ENCODE measurements at places on chromosomes 2 and 18. TPM values are rescaled to one million over a fixed set of nuclear protein-coding genes. Genes with fewer than 3 reads are reported as not detected.

The SOCS6 gene
- total RNA-seq: 29.9 TPM

The KDSR gene
- total RNA-seq: 24.0 TPM

The NTSR2 gene
- total RNA-seq: not detected

The LAMA3 gene
- 4.9 TPM for total RNA-seq

The MAP4K3 gene
- total RNA-seq: 45.7 TPM

The SERTAD2 gene
- total RNA-seq: 6.1 TPM

The CCDC141 gene
- total RNA-seq: not detected

The RAD51AP2 gene
- total RNA-seq: not detected

The ALPP gene
- not detected for total RNA-seq

The MRPL19 gene
- total RNA-seq: 22.4 TPM

The PSMA8 gene
- not detected for total RNA-seq

The MGAT4A gene
- not detected for total RNA-seq

The INHBB gene
- not detected for total RNA-seq

The TNS1 gene
- 88.8 TPM for total RNA-seq

The LONRF2 gene
- under 0.01 TPM for total RNA-seq

The MRO gene
- 0.09 TPM for total RNA-seq

The VSNL1 gene
- 0.47 TPM for total RNA-seq

Data from bronchial smooth muscle cell (primary cell).